Naive B cell (primary cell): ENCODE measurements at places on chromosomes 2 and 18.

- peaks cover 67% of the 10 kb centered on the region for H3K4me1 ChIP-seq
- peaks cover 15% of the 10 kb centered on the region for H3K36me3 ChIP-seq
- no peaks in the 10 kb centered on the region for H3K27me3 ChIP-seq
- no peak overlapping the region for H3K4me3 ChIP-seq
- H3K27ac ChIP-seq: peak overlapping the region; percentile 23
These were observed 7.9 kb downstream of the MAP3K2 start for GRCh38 chr2:127379712-127380355.

GRCh38 chr2:8152392-8153257, 529.2 kb upstream of the ID2 start:
- no peak overlapping the region for H3K4me3 ChIP-seq
- no peak overlapping the region for H3K27ac ChIP-seq
- H3K36me3 ChIP-seq: no peaks in the 10 kb centered on the region
- DNase-seq: peak; percentile 47

GRCh38 chr2:127884436-127884835, 1.3 kb downstream of the AMMECR1L start:
- peaks cover 25% of the 10 kb centered on the region for H3K4me1 ChIP-seq
- no peaks in the 10 kb centered on the region for H3K27me3 ChIP-seq
- H3K27ac ChIP-seq: peak overlapping the region; percentile 92
- H3K4me3 ChIP-seq: peak overlapping the region; percentile 94
- no peaks in the 10 kb centered on the region for H3K36me3 ChIP-seq
- no peak for DNase-seq

- H3K4me3 ChIP-seq: no peak overlapping the region
- H3K36me3 ChIP-seq: no peaks in the 10 kb centered on the region
- no peaks in the 10 kb centered on the region for H3K27me3 ChIP-seq
These were observed 1307.8 kb upstream of the TMEFF2 start for GRCh38 chr2:193502363-193503035.

GRCh38 chr2:240965296-240965904, 33.0 kb upstream of the SNED1 start:
- H3K27ac ChIP-seq: no peak overlapping the region
- H3K36me3 ChIP-seq: no peaks in the 10 kb centered on the region
- H3K4me3 ChIP-seq: no peak overlapping the region
- H3K4me1 ChIP-seq: no peaks in the 10 kb centered on the region
- no peak for DNase-seq
